Colonic mucosa (tissue), 4 donors: ENCODE measurements at places on chromosomes 3 and 15. TPM values are rescaled to one million over a fixed set of nuclear protein-coding genes. Genes with fewer than 3 reads are reported as not detected.

OXSM gene
- total RNA-seq: 23.3 TPM

SOX14 gene
- not detected for total RNA-seq

RTP1 gene
- not detected for total RNA-seq

CP gene
- total RNA-seq: 5.6 TPM

HEG1 gene
- total RNA-seq: 10.7 TPM

GOLGA8G gene
- total RNA-seq: not detected

CLDN18 gene
- total RNA-seq: 0.11 TPM

IGDCC3 gene
- 0.12 TPM for total RNA-seq

SERINC4 gene
- 0.44 TPM for total RNA-seq

LRTM1 gene
- total RNA-seq: not detected

FBLN2 gene
- total RNA-seq: 24.1 TPM

DENND6A gene
- 24.7 TPM for total RNA-seq

LYZL4 gene
- not detected for total RNA-seq

CACNA1D gene
- 17.1 TPM for total RNA-seq

AGBL1 gene
- 0.24 TPM for total RNA-seq

CYP19A1 gene
- not detected for total RNA-seq

SPTSSB gene
- total RNA-seq: 1.6 TPM
